ENCODE measurements at places on chromosomes 12 and 14.

GRCh38 chr12:64735442-64735841 is 23.8 kb downstream of the GNS start:
- no peak for DNase-seq
- no peaks in the 10 kb centered on the region for H3K4me1 ChIP-seq
- H3K4me3 ChIP-seq: no peak overlapping the region
- H3K27me3 ChIP-seq: no peaks in the 10 kb centered on the region
- H3K27ac ChIP-seq: peak overlapping the region; percentile 29
- peaks cover 67% of the 10 kb centered on the region for H3K36me3 ChIP-seq

GRCh38 chr12:88062474-88062873 is 33.3 kb upstream of the C12orf50 start:
- H3K4me1 ChIP-seq: no peaks in the 10 kb centered on the region
- H3K4me3 ChIP-seq: no peak overlapping the region
- no peaks in the 10 kb centered on the region for H3K27me3 ChIP-seq
- DNase-seq: no peak
- no peak overlapping the region for H3K27ac ChIP-seq

GRCh38 chr12:48750215-48750614 is 33.7 kb upstream of the CCNT1 start:
- no peak overlapping the region for H3K27ac ChIP-seq
- no peaks in the 10 kb centered on the region for H3K36me3 ChIP-seq
- H3K27me3 ChIP-seq: no peaks in the 10 kb centered on the region
- no peak for DNase-seq
- no peaks in the 10 kb centered on the region for H3K4me1 ChIP-seq
- no peak overlapping the region for H3K4me3 ChIP-seq

DNA sequence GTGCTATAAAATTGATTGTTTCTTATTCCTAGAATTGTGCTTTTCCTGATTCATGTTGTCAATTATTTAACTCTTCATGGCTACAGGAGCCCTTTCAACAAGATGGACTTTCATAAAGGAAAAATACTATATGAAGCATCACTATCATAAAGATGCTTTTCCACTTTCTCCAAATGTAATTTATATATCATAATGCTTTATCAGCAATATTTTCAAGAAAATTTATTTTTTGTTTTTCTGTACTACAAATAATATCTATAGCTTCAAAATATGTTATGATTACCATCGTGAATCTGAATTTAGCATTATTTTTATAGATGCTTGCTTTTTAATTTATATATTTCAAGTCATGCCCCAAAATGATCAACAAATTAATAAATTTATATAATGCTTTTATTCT is 873.5 kb upstream of the LRFN5 start:
- H3K36me3 ChIP-seq: no peaks in the 10 kb centered on the region
- H3K4me1 ChIP-seq: no peaks in the 10 kb centered on the region
- no peak overlapping the region for H3K4me3 ChIP-seq
- H3K27me3 ChIP-seq: no peaks in the 10 kb centered on the region
- H3K27ac ChIP-seq: no peak overlapping the region

DNA sequence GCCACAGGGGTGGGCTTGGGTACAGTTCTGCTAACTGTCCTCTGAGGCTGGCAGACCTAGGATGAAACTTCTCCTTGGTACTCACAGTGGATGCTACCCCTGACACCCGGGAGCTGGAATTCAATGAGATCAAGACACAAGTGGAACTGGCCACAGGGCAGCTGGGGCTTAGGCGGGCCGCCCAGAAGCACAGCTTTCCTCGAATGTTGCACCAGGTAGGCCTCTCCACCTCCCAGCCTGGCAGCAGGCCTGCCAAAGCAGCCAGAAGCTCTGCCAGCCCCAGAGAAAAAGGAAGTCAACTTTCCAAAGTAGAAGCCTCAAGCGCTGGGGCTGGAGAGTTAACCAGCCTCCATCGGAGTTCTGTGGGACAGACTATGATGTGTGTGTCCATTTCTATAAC is 2.4 kb upstream of the NRL start:
- H3K36me3 ChIP-seq: peaks cover 51% of the 10 kb centered on the region
- no peak for DNase-seq
- no peak overlapping the region for H3K4me3 ChIP-seq
- H3K4me1 ChIP-seq: peaks cover 16% of the 10 kb centered on the region
- H3K27me3 ChIP-seq: no peaks in the 10 kb centered on the region

GRCh38 chr14:65301862-65302539 is 110.5 kb upstream of the FUT8 start:
- no peak for DNase-seq
- no peaks in the 10 kb centered on the region for H3K4me1 ChIP-seq
- no peaks in the 10 kb centered on the region for H3K27me3 ChIP-seq
- H3K27ac ChIP-seq: no peak overlapping the region
- no peaks in the 10 kb centered on the region for H3K36me3 ChIP-seq

- no peak overlapping the region for H3K27ac ChIP-seq
- no peaks in the 10 kb centered on the region for H3K36me3 ChIP-seq
- H3K4me3 ChIP-seq: no peak overlapping the region
- H3K27me3 ChIP-seq: no peaks in the 10 kb centered on the region
- no peak for DNase-seq
These were observed 59.8 kb upstream of the CISTR start for GRCh38 chr12:53811606-53812005.

DNA sequence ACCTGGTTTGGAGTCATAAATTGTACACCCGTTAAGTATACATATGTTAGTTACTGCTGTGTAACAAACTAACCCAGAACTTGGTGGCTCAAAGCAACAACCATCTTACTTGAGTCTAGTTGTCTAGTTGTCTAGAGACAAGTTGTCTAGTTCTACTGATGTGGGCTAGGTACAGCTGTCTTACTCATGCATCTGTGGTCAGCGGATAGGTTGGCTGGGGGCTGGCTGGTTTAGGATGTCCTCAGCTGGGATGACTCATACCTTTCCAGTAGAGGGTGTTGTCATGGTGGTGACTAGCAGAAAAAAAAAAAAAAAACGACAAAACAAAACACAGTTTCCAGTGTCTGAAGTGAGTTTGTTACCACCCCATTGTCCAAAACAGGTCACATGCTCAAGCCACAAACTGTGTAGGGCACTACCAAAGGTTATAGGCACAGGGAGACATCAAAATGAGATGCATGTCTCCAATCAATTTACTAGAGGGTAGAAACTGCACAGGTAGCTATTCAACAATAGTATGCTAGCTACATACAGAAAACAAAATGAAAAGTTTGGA is 680.3 kb downstream of the MED13L start:
- H3K4me1 ChIP-seq: no peaks in the 10 kb centered on the region
- H3K36me3 ChIP-seq: no peaks in the 10 kb centered on the region
- no peak overlapping the region for H3K4me3 ChIP-seq
- no peak overlapping the region for H3K27ac ChIP-seq
- H3K27me3 ChIP-seq: no peaks in the 10 kb centered on the region

GRCh38 chr14:100369019-100369418 is 45.9 kb downstream of the SLC25A47 start:
- peaks cover 10% of the 10 kb centered on the region for H3K36me3 ChIP-seq
- no peak for DNase-seq
- no peaks in the 10 kb centered on the region for H3K27me3 ChIP-seq
- no peak overlapping the region for H3K4me3 ChIP-seq

DNA sequence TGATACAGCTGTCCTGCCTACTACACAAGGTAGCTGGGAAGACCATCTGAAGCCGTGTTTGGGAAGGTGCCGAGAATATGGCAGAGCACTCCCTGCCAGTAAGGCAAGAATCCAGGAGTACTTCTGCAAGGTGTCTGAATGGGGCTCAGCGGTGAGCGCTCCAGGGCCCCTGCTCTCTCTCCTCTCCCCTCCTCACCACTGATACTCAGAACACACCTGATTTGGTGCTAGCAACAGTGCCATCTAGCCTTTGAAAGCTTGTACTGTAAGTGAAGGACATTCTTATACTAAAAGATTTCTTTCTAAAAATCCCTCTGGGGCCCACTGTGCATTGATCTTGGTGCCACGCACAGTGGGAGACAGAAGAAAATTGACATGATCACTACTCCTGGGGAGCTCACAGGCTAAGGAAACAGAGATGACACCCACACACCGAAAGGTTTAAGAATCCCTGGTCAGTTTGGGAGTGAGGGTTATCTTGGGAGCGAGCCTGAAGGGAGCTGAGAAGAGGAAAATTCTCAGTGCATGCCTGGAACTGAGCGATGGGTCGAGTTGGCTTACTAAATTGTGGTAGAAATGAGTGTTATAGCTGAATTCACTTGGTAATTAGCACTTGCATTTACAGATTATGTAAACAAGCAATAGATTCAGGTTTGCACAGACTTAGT is 216.9 kb downstream of the NTF3 start:
- no peaks in the 10 kb centered on the region for H3K27me3 ChIP-seq
- no peak overlapping the region for H3K4me3 ChIP-seq
- H3K4me1 ChIP-seq: peaks cover 2% of the 10 kb centered on the region

DNA sequence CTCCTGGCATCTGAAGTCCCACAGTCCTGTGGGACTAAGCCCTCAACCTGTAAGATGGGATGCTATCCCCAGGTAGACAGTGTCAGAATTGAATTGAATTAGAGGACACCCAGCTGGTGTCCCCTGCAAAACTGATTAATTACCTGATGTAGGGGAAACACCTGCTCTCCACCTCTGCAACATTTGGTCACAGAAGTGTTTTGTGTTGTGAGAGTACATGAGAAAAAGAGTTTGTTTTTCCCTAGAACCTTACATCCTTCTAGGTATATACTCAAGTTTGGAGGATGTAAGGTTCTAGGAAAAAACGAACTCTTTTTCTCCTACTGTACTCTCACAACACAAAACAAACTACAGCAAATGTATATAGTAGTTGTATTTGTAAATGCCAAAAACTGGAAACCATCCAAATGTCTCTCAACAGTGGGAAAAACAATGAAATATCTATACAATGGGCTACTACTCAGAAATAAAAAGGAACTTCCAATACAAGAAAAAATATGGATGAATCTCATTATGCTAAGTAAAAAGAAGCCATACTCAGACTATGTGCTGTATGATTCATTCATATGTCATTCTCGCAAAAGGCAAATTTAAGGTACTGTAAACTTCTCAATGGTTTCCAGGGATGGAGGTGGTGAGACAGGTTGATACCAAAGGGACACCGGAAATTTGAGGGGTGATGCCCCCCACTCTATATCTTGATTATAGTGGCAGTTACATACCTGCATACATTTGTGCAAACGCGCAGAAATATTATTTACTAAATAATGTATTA is 160.7 kb downstream of the MED13L start:
- no peak overlapping the region for H3K27ac ChIP-seq
- no peak overlapping the region for H3K4me3 ChIP-seq
- no peak for DNase-seq
- no peaks in the 10 kb centered on the region for H3K36me3 ChIP-seq
- no peaks in the 10 kb centered on the region for H3K27me3 ChIP-seq

DNA sequence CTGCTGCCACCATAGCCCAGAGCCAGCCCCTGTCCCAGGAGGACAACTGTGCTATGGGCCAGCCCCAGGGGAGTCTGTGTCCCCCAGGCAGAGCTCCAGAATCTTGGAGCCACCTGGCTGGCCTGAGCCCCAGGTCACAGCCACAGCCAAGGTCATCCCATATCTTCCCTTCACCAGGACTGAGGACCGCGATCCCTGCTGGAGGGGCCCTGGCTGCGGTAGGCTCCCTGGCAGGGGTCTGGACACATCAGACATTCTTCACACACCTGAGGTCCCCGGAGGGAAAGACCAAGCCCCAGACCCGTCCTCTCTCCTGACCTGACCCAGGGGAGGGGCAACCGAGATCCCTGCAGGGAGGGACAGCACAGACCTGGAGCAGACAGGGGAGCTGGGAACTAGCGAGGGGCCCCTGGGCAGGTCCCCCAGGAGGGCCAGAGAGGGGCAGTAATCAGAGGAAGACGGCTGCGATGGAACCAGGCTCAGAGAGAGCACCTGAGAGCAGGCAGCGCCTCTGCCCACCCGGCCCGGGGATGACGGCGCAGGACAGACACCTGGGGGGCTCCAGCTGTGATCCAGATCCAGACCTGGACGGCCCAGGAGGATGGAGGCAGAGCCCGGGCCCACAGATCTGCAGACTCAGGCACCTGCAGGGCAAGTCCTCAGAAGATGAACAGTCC is 103.2 kb upstream of the EIF5 start:
- H3K27ac ChIP-seq: no peak overlapping the region
- DNase-seq: no peak
- no peaks in the 10 kb centered on the region for H3K4me1 ChIP-seq

DNA sequence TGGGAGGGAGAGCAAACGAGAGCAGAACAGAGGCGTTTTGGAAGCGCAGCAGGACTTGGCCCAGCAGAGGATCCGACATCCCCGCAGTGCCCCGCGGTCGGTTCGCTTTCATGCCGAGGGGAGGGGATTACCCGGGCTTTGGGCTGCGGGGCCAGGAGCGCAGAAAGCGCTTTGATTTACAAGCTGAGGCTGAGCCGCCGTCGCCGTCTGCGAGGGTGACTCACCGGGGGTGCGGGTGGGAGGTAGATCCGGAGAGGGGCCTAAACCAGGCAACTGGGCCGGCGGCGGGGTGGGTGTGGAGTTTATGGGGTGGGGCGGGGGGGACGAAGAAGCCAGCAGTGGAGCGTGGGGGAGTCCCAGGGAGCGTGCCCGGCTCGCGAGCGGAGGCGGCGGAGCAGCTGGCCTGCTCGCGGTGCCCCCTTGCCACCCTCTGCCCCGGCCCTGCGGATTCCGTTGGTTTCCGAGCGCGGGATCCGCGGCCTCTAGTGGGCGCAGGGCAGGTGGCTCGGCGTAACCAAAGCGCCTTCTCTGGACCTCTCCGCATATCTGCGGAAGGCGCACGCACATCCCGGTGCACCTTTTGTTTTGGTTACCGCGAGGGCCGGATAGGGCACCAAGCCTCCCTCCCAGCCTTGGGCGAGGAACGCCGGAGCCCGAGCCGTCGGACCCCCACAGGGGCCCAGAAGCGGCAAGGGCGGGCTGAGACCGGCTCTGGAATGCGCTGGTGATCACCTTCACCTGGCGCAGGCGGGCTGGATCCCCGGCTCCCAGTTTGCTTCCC is 2.6 kb downstream of the SIX4 start:
- H3K36me3 ChIP-seq: no peaks in the 10 kb centered on the region
- H3K4me3 ChIP-seq: peak overlapping the region; percentile 76
- H3K27me3 ChIP-seq: no peaks in the 10 kb centered on the region
- no peak for DNase-seq

DNA sequence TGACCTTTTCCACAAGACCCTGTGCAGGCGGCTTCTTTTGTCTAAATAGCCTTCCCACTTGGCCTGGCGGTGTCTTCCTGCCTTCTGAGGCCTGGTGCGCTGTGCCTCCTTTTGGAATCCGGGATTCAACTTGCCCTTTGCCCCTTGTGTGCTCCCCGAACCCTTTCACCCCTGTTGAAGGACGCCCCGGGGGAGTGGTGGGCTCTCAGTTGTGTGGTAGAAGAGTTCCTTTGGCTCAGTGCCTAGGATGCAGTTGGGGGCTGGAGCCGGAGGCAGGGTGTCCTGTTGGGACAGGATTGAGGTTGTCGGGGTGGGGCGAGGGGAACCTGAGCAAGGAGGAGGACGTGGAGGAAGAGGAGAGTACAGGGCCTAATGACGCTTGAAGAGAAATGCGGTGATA is 34.5 kb downstream of the KLC1 start:
- peaks cover 92% of the 10 kb centered on the region for H3K36me3 ChIP-seq
- H3K27ac ChIP-seq: peak overlapping the region; percentile 43
- peaks cover 17% of the 10 kb centered on the region for H3K4me1 ChIP-seq
- no peak for DNase-seq
- no peaks in the 10 kb centered on the region for H3K27me3 ChIP-seq

Data from ascending aorta (tissue), 2 donors.